Activated B cell treated with CpG ODN at 0.5 μM for 24 hours (primary cell): ENCODE measurements at places on chromosomes 4 and X. TPM values are rescaled to one million over a fixed set of nuclear protein-coding genes. Genes with fewer than 3 reads are reported as not detected.

Gene DAPP1
- total RNA-seq = 137 and 144 TPM in 2 replicates

- no peak for DNase-seq
Measured at GRCh38 chr4:152522754-152523153, 13.1 kb downstream of the FBXW7 start.

DNA sequence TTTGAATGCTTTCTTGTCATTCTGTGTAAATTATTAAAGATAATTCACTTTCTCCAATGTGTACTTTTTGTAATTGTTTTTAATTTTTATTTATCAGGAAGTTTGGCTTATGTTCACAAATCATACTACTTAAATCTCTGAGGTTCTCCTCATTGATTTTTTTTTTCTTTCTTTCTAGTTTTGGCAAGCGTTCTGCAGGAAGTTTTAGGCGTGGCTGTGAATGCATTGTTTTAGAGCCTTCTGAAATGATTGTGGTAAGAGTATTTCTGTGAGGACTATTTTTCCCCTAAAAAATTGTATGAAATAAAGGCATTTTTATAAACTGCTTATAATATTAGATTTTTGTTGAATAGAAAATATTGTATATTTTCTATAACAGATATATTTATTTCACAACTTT lies 135.8 kb downstream of the RAPGEF2 start:
- no peak for DNase-seq

DNA sequence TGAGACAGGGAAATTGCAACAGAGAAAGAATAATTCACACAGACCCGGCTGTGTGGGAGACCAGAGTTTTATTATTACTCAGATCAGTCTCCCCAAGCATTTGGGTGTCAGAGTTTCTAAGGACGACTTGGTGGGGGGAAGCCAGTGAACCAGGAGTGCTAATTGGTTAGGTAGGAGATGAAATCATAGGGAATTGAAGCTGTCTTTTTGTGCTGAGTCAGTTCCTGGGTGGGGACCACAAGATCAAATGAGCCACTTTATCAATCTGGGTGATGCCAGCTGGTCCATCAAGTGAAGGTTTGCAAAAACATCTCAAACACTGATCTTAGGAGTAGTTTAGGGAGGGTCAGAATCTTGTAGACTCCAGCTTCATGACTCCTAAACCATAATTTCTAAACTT lies 560.7 kb downstream of the ADGRL3 start:
- DNase-seq = no peak

DNA sequence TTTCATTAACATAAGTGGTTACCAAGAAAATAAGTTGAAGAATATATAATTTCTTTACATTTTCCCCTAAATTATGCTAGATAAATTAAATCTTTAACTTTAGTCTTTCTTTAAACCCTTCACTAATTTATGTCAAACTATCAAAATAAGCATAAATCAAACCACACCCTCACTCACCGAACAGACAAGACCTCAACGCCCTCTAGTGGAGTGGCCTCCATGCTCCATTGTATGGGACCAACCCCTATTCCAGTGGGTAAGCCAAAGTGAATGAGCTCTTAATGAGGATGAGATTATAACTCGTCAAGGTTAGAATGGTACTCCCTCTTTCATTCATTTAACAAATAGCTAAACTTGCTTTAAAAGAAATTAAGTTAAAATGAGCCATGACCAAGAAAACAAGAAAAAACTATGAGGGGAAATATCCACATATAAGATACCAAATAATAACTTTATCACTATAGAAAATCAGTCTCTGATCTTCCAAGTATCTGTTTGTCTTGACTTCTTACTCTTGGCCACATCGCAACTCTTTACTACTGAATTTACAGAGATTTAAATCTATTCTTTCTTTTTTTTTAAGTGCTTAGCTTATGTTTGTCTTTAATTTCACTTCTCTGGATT lies 15.6 kb upstream of the BBS12 start:
- DNase-seq = no peak

GRCh38 chr4:174523025-174523693 lies 871 bp upstream of the HPGD start:
- DNase-seq = no peak

GRCh38 chr4:61531188-61531587 lies 331.1 kb downstream of the ADGRL3 start:
- no peak for DNase-seq

GRCh38 chrX:24990535-24990934 lies 25.2 kb downstream of the ARX start:
- no peak for DNase-seq
